ENCODE measurements at places on chromosomes 11 and 22.
A peak's percentile ranks its signal among the peaks of the same experiment; 100 is the strongest.

DNA sequence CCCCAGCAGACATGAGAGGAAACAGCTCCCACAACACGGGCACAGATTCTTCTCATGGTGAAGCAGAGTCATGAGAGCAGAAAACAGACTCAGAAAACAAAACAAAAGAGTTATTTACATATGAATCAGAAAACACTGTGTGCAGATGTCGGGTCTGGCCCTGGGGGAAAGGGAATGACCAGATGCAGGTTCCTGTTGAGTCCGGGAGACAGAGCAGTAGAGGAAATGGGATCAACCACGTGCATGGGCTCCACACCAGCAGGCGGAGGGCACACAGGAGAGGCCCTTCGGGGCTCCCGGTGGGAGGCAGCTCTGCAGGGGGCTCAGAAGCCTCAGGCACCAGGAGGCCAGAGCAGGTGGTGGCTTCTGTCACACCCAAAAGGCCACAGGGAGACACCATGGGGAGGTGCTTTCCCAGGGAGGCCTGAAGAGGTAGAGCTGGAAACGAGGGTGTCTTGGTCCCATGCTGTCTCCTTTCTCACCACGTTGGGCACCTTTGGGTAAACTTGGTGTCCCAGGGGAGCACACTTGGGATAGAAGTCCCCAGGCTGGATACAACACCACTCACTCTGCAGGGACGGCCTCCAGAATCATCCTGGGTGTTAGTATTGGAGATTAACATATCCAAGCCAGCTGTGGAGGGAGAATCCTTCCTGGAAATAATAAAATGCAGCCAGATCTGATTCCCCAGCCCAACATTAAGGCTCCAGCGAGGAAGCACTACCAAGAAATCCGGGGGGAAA, 764.7 kb downstream of the BRD1 start:
- no peak for DNase-seq

- no peak for DNase-seq
These were observed 12.1 kb downstream of the GRIA4 start for GRCh38 chr11:105622016-105622415.

DNA sequence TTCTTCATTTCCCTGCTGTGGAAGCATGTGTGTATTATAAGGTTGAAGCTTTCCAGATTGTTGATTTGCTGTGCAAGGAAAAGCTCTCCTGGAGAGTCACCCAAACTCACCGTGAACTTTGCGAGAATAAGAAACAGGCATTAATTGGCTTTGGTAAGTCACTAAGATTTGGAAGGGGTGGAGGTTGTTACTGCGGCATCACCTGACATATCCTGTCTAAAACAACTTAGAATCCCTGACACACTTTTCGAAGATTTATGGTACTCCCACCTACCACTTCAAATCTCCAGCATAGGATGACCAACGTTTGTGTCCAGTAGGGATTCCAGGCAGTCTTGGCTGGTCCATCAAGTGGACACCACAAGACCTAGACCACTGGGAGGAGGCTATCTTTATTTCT, 518.3 kb downstream of the MN1 start:
- no peak for DNase-seq

- no peak for DNase-seq
These were observed 1.9 kb downstream of the CSNK2A3 start for GRCh38 chr11:11351042-11351586.

GRCh38 chr22:39482768-39483167, 19.3 kb upstream of the MIEF1 start:
- no peak for DNase-seq

- peak; percentile 21 for DNase-seq
These were observed 8.3 kb downstream of the SSH3 start for GRCh38 chr11:67311556-67312082.

- DNase-seq: no peak
These were observed 25.5 kb upstream of the CTSC start for GRCh38 chr11:88363004-88363403.

- no peak for DNase-seq
These were observed 973.2 kb downstream of the NTM start for GRCh38 chr11:132343445-132344175.

DNA sequence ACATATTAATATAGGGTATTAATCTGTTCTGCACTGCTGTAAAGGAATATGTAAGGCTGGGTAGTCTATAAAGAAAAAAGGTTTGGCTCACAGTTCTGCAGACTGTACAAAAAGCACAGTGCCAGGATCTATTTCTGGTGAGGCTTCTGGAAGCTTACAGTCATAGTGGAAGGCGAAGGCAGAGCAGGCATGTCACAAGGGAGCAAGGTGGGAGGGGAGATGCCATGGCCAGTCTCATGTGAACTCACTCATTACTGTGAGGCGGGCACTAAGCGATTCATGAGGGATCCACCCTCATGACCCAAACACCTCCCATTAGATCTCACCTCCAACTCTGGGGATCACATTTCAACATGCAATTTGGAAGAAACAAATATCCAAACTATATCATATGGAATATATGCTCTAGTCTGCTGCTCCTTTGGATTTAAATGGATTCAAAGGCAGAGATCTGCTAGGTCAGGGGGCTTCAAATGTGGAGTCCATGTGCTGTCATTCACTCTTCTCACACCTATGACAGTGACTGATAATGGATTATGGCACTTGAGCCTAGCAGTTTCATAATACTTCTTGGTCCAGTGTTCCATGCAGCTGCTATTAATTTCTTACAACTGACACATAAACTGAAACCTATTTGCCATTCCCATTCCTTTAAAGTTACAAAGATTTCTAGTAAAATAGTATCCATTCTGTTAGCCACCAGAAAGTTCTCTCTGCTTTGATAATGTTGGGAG, 146.0 kb downstream of the ATG16L2 start:
- DNase-seq: no peak

DNA sequence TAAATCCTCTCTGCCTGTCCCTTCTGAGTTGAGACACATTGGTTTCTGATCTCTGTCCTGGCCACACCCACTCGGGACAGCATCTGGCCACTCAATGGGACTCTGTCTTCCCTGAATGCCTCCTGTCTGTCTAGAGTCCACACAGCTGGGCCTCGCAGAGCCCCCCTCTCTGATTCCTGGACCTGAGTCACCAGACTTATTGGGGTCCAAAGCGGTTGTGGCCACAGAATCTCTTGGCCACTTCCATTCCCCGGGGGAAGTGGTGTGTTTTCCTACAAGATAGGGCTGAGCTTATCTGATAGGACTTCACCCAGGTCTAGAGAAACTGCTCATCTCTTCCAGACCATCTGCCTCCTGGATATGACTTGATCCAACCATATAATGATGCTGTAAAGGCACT, 57.4 kb upstream of the WNT11 start:
- no peak for DNase-seq

DNA sequence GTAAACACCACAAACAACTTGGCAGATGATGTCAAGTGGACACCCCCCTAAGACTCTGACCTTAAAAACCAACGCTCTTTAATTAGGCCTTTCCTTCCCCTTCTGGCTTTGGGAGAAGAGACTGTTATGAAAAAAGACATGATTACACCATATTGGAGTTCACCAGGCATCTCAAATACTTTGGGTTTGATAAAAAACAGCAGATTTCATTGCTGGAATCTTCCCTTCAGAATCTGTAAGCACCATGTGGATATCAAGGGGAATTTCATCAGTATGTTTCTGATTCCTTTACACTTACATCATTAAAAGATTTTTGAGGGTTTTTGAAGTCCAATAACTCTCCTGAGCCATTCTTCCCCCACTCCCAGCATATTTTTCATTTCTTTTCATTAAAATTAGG, 85.6 kb downstream of the KIRREL3 start:
- no peak for DNase-seq

DNA sequence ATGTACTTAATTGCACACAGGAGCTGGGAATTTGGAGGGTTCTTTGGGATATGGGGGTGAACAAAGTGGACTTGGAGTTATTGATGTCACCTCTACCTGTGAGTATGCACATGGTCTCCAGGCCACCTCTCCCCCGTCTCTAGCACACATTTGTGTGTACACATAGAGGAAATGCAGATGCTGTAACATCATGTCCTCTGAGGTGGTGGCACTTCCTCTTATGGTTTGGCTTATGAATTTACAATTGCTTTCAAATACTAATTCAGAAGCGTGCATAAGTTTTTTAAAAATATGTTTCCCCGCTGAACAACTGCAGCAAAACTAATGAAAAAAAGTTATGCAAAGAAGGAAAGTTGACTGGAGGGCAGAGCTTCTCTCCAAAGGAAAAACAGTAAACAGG, 152.0 kb upstream of the TENM4 start:
- no peak for DNase-seq

DNA sequence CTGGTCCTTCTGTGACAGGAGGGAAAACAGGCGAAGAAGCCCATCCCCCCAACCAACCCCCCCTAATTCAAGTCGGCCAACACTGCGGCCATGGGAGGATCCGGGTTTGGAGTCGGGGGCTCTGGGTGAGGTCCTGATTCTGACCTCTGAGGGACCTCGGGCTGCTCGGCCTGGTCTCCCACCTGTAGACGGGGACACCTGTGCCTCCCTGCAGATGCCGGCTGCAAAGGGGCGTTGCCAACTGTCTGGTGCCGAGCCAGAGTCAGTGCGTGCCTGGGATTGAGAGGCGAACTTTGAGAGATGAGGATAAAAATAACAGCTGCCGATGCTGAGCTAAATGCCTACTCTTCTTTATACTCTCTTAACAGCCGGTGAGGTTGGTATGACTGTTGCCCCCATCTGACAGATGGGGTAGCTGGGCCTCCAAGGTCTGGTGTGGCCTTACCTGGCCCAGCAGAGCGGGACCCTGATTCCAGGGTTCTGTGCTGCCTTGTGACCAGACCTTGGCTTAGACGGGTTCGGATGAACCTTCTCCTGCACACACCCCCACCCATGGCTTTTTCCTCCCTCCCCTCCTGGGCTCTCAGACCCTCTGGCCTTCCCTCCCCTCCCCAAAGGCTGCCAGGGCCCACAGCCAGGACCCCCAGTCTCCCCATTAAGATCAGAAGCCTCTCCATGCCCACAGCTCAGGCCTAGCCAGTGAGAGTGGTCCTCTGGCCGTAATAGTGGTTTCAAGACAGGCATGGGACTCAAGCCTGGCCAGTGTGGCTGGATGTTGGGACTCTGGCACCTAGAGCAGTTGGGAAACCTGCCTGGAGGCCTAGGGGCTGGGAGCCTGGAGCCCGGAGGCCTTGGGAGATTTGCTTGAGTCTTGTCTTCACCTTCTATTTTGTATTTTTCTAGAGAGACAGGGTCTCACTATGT, 41.7 kb downstream of the KCNJ4 start:
- DNase-seq: peak; percentile 53

DNA sequence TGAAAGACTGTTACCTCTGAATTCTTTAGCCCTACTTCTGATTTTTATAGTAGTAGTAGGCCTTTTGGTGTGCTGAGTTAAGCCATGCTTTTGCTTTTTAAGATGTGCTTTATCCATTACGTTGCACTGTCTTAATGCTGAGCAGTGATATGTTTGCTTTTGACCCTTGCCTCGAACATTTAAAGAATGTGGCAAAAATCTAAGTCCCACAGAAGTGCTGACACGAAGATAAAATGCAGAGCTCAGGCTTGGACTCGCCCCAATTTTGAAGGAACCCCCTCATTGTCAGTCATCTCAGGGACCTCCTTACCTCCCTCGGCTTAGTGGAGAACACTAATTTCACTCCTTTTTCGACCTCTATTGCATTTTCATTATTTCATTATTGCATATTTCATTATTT, 272.9 kb downstream of the DDX10 start:
- DNase-seq: no peak

DNA sequence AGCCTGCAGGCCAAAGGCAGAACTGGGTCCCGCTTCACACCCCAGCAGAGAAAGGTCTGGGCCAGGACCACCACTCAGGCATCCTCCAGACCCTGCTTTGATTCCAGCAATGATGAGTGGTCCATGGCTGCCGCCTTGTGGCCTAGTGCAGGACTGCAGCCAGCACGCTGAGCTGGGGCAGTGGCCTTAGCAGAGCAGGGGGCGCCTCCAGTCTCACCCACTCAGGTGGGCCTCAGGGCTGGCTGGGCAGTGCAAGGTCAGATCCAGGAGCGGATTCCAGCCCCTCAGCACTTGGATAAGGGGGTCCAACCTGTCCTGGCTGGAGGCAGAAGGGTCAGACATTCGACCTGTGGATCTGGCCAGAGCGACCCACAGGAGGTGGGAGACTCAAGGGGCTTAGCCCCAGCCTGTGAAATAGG, 9.6 kb upstream of the PDE2A start:
- DNase-seq: peak; percentile 66

- DNase-seq: no peak
These were observed 1114.2 kb upstream of the RAG2 start for GRCh38 chr11:37712251-37712650.

DNA sequence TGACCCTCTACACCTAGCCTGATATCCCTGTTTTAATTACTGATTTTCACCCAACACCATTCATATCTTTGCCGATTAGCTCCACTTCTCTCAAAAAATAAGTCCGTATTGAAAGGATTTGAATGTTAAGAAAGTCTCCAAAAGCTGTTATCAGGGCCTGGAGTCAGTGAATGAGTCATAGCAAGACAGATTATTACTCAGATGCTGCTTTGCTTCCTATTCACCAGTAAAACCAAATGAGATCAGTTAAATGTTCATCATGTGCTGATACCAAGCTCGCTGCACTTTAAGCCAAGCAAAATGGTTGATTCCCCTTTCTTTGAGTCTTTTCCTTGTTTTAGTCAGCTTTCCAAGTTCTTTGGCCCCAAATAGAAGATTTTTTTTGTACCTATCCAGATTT, 228.4 kb downstream of the FAT3 start:
- no peak for DNase-seq

DNA sequence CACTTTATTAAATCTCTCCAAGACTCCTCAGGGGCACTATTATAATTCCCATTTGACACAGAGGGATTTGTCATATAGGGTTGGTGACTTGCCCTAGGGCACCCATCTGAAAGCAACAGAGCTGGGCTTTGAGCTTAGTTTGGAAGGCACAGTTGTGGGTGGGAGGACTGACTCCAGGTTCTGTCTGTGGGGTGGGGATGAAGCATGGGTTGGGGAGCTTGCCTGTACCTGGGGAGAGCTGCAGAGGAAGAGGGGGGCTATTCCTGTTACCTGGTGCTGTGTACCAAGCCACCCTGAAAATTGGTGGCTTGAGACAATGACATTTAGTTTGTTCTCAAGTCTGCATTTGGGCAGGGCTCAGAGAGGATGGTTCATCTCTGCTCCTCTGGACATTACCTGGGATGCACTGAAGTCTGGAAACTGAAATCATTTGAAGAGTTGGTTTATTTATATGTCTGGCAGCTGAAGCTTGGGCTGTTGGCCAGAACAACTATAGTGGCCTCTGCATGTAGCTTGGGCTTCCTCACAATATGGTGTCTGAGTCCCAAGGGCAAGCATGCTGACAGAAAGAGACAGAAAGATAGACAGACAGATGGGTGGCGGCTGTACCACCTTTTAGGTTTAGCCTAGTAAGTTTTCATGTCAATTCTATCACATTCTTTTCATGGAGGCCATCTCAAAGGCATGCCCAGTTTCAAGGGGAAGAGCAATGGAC, 44.9 kb downstream of the LRRC32 start:
- DNase-seq: no peak

Measured in small intestine (tissue), 16 donors.